SK-N-SH (cell line): ENCODE measurements at places on chromosomes 12 and 14. TPM values are rescaled to one million over a fixed set of nuclear protein-coding genes. Genes with fewer than 3 reads are reported as not detected.

Gene NCOR2
- 9.1 and 19.0 TPM in 2 replicates for polyA plus RNA-seq

Gene FGD6
- polyA plus RNA-seq, result 2.8 and 3.8 TPM in 2 replicates

Gene LRRC10
- not detected in 2 replicates for polyA plus RNA-seq

Gene MIP
- not detected in 2 replicates for polyA plus RNA-seq

Gene C3AR1
- polyA plus RNA-seq, result 1.4 and 1.6 TPM in 2 replicates

Gene KRT5
- not detected in 2 replicates for polyA plus RNA-seq

- DNase-seq, result no peak
These were observed 34.0 kb upstream of the JDP2 start for GRCh38 chr14:75393794-75394193.

DNA sequence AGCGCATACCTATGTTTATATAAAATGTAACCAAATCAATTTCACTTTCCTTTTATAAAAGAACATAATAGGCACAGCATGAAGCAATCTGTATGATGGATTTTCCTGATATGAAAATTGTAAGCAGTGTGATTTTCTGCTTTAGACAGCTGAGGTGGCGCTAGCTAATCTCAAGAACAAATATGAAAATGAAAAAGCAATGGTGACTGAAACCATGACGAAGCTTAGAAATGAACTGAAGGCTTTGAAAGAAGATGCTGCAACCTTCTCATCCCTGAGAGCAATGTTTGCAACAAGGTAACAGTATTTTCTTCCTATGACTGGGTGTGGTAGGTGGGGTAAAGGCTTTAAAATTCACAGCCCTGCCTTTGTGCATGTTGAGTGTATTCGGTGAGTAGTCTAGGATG, 65.0 kb upstream of the FGD4 start:
- no peak for DNase-seq

DNA sequence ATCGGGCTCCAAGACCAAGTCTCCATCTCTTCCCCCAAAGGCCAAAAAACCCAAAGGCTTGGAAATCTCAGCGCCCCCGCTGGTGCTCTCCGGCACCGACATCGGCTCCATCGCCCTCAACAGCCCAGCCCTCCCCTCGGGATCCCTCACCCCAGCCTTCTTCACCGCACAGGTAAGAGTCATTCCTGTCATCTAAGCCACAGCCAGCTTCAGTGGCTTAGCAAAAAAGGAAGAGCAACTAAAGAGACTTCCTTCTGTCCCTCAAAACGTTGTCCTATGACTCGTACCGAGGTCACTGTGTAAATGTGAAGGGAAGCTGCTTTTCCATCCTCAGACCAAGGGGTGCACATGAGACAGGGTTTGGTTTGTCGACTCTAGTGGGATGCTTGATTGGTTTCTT, 53.4 kb downstream of the ELK3 start:
- no peak for DNase-seq

GRCh38 chr14:63672417-63673180, 30.9 kb upstream of the WDR89 start:
- no peak for DNase-seq

- no peak for DNase-seq
These were observed 67.7 kb downstream of the PRKCH start for GRCh38 chr14:61388976-61389576.

DNA sequence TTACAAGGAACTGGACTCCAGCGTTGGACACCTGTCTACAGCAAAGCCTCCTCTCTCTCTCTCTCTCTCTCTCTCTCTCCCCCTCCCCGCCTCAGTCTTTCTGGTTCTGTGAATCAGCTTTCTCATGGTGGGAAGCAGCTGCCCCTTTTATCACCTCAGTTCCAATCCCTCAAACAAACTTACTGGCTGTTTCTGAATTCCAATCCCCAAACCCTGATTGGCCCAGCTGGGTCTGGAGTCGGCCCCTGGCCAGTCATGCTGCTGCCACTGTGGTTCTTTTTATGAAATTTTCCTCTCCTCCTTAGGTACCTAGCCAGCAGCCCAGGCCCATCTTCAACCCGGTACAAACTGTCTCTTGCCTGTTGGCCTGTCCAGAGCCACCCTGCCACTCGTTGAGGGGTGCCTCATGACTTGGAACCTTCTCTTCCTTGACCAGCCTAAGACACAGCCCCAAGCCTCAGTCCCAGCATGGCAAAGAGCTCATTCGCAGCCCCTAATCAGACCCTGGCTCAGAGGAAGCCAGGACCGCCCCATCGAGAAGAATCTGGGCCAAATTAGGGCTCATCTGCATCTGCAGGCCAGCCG, 9.4 kb upstream of the MORN3 start:
- no peak for DNase-seq

DNA sequence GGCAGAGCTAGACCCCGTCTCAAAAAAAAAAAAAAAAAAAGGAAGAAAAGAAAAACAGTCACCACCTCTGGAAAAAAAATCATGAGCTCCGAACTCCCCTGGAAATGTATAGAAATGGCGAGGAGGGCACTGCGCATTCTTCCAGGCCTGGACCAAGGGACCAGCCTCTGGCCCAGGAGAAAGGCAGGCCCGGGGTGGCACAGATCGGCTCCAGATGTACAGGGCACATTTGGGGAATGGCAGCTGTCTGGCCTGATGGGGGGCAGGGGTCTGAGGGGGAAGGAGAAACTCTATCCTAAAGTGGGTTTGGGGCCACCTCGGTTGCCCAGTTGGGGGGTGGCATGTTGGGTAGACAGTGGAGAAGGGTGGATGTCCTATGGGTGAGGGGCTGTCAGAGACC, 46.0 kb upstream of the EML1 start:
- no peak for DNase-seq

DNA sequence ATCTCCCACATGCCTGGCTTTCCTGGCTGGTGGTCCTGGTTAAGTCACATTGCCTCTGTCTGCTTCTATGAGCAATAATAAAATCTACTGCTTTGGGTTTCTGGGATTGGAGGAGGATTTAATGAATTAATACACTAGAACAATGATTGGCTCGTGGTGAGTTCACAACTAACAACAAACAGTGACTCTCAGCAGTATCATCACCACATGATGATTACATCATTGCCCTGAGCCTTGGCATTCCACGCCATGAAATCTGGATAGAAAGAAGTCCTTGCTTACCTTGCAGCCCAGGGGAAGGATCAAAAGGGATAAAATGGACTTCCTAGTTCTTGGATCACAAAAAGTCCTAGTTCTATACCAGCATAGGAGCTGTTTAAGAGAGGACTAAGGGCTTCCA, 1069.0 kb downstream of the VRK1 start:
- no peak for DNase-seq

- DNase-seq, result no peak
These were observed 117.3 kb upstream of the LMNTD1 start for GRCh38 chr12:25670076-25671055.

DNA sequence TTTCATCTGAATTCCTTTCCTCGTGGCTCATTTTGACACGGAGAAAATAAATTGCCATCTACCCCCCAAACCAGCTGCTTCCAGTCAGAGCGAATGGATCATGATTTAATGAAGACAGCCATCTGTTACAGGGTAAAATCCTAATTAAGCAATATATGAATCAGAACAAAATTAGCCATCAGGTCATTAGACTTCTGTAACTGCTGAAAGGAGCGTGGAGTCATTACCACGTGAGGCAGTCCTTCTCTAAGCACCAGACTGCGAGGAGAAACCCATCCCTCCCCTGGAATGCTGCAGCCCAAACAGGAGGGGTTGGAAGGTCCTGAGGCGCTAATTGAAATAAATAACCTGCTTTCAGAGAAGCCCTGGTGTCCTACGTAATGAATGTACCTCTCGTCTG, 51.1 kb upstream of the TCL1A start:
- DNase-seq, result no peak

GRCh38 chr12:54954228-54954627, 30.3 kb downstream of the TESPA1 start:
- no peak for DNase-seq

GRCh38 chr12:105906561-105906960, 232.2 kb downstream of the NUAK1 start:
- no peak for DNase-seq

- DNase-seq, result peak; percentile 30
These were observed 68.6 kb upstream of the USP15 start for GRCh38 chr12:62191491-62192179.

DNA sequence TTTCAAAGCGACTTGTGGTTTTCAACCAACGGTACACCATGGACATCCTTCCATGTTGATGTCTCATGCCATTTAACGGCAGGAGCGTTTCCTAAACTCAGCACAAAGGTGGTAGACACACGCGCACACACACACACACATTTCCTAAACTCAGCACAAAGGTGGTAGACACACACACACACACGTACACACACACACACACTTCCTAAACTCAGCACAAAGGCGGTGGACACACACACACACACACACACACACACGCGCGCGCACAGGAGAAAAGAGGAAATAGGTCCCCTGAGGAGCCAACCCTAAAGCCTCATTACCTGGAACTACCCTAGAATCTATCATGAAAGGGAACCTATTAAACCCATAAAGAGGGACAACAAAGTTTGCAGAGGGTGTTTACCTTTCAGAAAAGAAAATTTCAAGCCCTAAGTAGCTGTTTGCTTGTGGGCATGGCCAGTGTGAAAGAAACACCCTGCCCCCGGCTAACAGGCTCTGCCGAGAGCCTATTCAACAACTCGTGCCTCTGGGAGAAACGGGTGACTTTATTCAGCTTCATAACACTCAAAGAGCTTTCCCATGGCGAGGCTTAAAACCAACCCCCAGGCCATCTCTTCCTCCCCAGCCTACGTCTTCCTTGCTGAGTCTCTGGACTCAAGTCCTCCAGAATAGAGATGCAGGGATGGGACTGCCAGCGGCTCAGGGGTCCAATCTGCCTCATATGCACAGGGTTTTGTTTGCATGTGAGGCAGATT, 31.8 kb downstream of the SLC8B1 start:
- no peak for DNase-seq

DNA sequence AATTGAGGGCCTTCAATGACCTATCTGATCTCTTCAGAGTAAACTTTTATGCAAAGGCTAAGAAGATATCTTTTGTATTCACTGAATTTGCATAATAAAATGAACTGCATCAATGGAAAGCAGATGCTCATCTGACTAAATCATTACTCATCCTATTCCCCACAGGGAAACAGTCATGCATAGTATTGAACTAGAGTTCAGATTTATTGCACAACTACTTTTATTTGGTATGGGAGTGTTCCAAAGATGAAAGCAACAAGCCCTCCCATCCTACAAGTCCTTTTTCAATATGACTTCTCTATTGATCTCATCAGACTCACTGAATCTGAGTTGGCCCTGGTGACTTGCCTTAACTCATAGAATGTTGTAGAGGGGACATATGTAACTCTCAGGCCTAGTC, 159.8 kb downstream of the KITLG start:
- DNase-seq, result no peak

GRCh38 chr12:118063576-118064391, 2.8 kb upstream of the WSB2 start:
- no peak for DNase-seq

DNA sequence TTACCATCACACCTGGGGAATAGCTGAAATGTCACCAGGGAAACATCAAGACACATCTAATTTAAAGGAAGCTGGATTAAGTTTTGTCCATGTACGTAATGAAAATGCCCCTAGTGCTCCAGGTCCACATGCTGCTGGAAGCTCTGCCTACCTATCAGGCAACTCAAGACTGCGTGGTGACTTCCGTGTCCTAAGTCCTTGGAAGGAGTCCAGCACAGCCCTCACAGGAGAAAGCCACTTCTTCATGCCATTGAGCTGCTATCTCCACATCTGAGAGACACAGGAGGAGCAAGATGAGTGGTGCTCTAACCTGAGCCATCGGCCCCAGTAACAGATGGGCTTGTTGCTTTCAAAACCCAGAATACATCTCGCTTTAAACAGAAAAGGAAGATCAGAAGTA, 316.4 kb downstream of the DPF3 start:
- DNase-seq, result no peak

- DNase-seq, result no peak
These were observed 199.4 kb upstream of the LRIG3 start for GRCh38 chr12:59119676-59120075.

GRCh38 chr12:761256-761655, 8.9 kb downstream of the WNK1 start:
- DNase-seq, result no peak
